Osteoblast (primary cell): ENCODE measurements at places on chromosomes 12 and 14. TPM values are rescaled to one million over a fixed set of nuclear protein-coding genes. Genes with fewer than 3 reads are reported as not detected.
A peak's percentile ranks its signal among the peaks of the same experiment; 100 is the strongest.

DNA sequence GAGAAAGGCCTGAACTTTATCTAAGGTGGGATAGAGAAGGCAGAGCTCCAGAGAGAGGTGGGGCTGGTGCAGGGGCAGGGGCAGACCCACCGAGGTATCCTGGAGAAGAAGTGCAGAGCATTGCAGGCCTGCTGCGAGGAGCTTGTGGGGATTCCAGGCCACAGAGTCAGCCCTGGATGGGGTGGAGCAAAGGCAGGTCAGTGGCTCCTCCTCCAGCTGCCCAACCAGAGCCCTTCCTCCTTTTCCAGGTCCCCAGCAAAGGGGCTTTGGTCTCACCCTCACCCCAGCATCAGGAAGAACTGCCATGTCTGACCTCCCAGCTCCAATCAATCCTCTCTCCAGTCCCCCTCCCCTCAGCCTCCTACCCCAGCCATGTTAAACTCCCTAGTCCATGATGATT, 19.8 kb upstream of the ZNF740 start:
- H3K4me3 ChIP-seq: no peak overlapping the region
- H3K36me3 ChIP-seq: no peaks in the 10 kb centered on the region
- no peaks in the 10 kb centered on the region for H3K4me1 ChIP-seq
- no peak overlapping the region for H3K27ac ChIP-seq
- DNase-seq: peak; percentile 67

DNA sequence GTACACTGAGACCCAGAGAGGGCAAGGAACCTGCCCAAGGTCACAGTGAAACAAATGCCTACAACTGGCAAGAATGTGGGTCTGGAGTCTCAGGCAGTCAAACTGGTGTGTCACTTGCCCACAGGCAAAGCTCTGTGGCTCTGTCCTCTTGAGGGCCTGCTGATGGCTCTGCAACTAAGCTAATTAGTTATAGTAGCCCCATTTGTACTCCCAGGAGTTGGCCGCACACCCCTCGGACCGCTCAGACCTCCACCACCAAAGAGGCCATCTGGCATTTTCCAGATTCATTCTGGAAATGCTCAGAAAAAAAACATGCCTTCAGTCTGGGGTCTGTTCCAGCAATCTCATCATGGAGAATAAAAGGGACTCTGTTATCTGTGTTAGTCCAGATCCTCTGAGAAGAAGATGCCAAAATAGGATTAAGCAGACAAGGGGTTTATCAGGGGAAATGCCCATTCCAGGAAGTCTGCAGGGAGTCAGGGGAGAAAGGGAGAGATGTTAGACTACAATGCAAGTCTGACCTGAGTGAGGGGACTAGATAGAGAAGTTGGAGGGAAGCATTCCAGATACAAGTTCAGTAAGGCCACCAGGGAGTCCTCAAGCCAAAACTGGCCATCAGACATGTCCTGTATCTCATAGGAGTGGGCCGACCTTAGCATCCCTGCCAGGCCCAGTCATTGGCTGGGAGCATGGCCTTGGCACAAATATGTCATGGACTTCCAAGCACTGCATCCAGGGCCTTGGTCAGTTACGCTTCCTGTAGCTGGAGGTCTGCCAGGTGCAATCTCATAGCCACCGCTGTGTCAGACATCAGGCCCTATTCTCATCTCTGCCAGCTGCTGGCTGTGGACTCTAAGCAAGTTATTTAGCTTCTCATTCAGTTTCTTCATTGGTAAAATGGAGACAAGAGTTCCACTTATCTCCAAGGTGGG, 15.4 kb upstream of the OAS1 start:
- no peak overlapping the region for H3K4me3 ChIP-seq
- H3K27me3 ChIP-seq: no peaks in the 10 kb centered on the region
- no peak overlapping the region for H3K27ac ChIP-seq

The ART4 gene
- total RNA-seq: not detected in 2 replicates

The JAG2 gene
- total RNA-seq: 1.8 and 3.3 TPM in 2 replicates

The CCDC175 gene
- not detected in 2 replicates for total RNA-seq

The NOS1 gene
- total RNA-seq: not detected in 2 replicates

The FOXM1 gene
- 3.3 and 4.7 TPM in 2 replicates for total RNA-seq

GRCh38 chr12:80277732-80278131, 166.3 kb upstream of the PTPRQ start:
- no peak overlapping the region for H3K4me3 ChIP-seq
- no peak for DNase-seq
- no peak overlapping the region for H3K27ac ChIP-seq
- H3K4me1 ChIP-seq: no peaks in the 10 kb centered on the region
